LHCN-M2 (cell line): ENCODE measurements at places on chromosomes 4 and X.

- DNase-seq = peak; percentile 79
Measured at GRCh38 chr4:74033739-74034138, 4.8 kb downstream of the CXCL3 start.

- DNase-seq = peak; percentile 96
Measured at GRCh38 chr4:48913346-48913745, 6.8 kb upstream of the OCIAD2 start.

DNA sequence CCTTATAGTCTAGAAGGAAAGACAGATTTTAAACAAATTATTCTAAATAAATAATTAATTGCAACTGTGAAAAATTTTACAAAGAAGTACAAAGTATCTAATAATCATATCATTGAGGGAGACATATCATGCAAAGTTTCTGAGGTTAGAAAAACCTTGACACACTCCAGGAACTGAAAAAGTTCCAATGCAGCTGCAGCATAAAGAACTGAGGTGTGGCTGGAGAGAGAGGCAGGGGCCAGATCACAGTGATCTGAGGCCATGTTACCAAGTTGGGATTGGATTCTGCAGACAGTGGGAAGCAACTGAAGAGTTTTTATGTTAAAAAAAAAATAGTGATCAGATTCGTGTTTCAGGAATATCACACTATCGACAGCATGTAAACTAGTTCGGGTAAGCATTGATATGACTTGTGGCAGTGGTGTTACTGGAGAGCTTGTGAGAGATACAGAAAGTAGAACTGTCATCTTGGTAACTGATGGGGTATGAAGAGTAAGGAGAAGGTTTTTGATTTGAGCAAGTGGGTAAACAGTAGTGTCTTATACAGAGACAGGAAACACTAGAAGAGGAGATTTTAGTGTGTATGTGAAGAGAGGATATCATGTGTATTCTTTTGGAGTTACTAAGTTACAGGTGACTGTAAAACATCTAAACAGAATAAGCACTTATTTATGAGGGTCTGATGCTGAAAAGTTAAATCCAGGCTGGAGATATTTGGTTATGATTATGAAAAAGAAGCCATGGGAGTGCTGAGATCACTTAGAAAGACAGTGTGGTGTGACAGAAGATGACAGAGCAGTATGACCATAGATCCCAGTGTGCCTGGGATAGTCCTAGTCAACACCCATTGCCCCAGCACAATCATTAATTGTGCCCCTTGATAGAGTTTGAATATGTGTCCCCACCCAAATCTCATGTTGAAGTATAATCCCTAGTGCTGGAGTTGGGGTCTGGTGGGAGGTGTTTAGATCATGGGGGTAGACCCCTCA, 15.6 kb upstream of the SPRY1 start:
- no peak for DNase-seq

DNA sequence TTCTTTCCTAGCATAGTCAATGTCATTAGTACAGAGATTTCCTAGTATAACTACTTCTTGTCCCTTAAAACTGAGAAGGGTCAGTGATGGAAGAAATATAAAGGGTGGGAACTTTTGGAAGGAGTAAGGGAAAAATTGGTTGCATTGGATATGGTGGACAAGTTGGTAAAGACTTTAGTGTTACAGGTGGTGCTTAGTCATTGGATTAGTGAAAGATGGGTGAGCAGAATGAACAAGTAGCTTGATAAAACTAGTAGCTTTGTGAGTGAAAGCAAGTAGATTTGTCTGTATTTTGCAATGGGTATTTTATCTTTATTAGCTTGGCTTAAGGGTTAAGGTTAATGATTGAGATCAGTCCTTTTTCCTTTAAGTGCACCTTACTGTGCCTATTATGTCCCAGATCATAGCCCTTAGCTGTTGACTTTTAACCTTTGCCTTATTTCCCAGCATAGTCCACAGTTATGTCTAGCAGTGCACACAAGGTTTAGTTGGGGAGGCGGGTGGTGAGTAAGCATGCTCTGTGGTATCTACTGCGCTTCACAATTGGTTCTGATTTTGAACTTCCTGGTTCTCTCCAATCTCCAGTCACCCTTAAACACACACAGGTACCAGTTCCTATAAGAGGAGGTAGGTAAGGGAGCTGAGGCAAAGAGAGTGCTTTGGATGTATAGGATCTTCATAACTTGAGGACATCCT, 9.5 kb downstream of the WDR44 start:
- no peak for DNase-seq

DNA sequence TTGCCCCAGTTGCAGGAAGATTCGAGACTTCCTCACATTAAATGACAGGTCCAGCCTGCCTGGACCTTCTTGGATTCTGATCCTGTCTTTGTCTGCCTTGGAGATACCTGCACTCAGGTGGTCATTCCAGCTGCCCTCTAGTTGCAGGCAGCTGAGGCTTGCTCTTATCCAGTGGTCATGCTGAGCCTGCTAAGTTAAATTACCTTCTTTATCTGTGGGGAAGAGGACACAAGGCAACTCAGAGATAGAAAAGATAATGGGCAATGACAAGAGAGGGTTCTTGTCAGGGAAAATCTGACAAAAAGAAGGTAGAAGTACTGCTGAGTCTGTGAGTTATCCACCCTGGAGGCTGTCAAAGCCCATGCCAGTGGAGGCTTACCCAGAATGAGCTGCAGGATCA, 401.4 kb downstream of the MID1IP1 start:
- no peak for DNase-seq

GRCh38 chr4:129379429-129379828, 283.5 kb downstream of the C4orf33 start:
- DNase-seq = no peak

DNA sequence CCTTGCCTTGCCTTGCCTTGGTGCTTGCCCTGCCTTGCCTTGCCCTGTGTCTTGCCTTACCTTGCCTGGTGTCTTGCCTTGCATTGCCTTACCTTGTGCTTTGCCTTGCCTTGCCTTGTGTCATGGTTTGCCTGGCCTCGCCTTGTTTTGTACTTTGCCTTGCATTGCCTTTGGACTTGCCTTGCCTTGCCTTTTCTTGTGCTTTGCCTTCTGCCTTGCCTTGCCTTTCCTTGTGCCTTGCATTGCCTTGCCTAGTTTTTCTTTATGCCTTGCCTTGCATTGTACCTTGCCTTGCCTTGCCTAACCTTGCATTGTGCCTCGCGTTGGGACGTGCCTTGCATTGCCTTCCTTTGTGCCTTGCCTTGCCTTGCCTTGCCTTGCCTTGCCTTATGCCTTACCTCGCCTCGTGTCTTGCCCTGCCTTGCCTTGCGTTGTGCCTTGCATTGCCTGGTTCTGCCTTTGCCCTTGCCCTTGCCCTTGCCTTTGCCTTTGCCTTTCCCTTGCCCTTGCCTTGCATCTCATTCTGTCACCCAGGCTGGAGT, 82.8 kb downstream of the TAB3 start:
- DNase-seq = no peak

DNA sequence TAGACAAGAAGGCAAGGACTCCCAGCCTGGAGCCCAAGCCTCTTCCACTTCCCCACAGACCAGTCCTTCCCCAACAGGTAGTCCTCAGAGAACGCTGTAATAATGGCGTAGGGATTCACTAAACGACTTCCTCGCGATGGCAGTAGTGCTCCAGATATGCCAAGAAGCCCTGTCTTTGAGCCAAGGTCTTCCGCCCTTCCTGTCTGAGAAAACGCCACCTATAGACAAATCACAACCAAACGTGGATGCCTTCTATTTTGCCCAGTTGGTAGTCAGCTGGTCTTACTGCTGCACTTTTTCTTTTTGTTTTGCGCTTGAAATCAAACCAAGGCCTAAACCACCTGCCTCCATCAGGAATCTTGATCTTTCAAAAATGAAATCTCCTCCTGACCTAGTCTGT, 203.3 kb downstream of the OR13H1 start:
- DNase-seq = peak; percentile 48

GRCh38 chrX:134971926-134972325, 18.9 kb upstream of the SMIM10 start:
- no peak for DNase-seq

DNA sequence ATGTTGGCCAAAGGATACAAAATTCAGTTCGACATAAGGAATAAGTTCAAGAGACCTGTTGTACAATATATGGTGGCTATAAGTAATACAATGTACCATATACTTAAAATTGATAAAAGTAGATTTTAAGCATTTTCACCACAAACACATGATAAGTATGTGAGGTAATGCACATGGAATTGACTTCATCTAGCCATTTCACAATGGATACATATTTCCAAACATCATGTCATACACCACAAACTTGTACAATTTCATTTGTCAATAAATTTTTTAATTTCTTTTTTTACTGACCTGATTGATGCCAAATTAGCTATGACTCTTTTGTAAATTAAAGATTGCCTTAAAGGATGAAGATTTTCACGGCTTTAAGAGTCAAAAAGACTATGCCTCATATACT, 103.1 kb upstream of the VCX2 start:
- DNase-seq = no peak

DNA sequence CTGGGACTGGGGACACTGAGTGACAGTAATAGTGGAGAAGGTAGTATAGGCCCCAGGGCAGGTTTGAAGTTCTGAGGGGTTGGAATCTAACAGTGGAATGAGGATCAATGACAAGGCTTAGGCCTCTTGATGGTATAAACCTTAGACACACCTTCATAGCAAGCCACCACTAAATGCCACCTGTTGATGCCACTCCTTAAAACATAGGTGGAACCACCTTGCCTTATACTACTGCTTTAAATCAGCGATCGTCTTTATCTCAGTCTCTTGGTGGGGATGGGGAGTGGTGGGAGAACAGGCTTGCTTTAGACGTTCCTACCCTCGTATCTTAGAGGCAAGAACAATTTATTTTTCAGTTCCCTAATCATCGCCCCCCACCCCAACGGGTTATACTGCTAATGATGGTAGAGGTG, 1.2 kb downstream of the RAB33B start:
- DNase-seq = no peak

- DNase-seq = peak; percentile 82
Measured at GRCh38 chr4:112234952-112235609, 3.5 kb downstream of the AP1AR start.

DNA sequence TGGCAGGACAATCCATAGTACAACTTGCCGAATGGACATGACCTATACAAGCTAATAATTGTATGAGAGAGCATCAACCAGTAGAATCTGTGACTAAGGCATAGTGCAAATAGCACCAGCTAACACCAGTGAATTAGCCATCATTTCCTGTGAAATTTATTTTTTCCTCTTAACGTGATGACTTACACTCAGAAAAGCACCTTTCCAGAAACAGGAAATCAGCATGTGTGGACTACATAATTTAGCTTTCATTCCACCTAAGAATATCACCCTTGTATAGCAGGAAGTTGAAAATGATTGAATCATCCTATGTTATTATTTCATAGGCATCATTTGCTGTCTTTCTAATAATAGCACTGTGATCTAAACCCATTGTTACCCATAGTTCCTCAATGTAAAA, 1393.4 kb upstream of the PCDH7 start:
- DNase-seq = no peak

GRCh38 chr4:99593781-99594641, 19.4 kb downstream of the MTTP start:
- DNase-seq = no peak

GRCh38 chr4:110484767-110485166, 8.8 kb downstream of the ENPEP start:
- peak; percentile 96 for DNase-seq

DNA sequence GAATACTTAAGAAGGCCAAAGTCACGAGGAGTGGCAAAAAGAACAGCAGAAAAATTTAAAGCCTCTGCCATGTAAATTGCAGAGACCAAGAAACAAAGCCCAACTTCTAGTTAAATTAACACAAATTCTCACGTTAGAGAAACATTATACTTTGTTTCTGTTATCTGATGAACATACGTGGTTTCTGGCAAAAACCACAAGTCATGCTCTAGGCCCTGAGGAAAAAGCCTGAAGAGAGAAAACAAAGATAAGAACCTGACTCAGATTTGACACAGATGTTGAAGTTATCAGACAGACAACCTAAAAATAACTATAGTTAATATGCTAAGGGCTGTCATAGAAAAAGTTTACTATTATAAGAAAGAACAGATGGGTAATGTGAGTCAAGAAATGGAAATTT, 149.1 kb upstream of the PCDH10 start:
- peak; percentile 49 for DNase-seq

GRCh38 chrX:13515211-13515930, 54.0 kb upstream of the EGFL6 start:
- DNase-seq = no peak

DNA sequence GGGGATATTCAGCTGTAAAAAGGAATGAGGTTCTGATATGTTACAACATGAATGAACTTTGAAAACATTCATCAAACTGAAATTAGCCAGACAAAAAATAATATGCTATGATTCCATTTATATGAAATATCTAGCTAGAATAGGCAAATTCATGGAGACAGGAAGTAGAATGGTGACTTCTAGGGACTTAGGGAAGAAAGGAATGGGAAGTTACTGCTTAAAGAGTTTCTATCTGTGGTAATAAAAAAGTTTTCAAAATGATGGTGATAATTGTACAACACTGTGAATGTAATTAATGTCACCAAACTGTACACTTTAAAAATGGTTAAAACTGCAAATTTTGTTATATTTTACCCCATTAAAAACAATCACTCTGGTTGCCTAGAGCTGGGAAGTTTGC, 30.2 kb downstream of the SMIM14 start:
- DNase-seq = no peak

DNA sequence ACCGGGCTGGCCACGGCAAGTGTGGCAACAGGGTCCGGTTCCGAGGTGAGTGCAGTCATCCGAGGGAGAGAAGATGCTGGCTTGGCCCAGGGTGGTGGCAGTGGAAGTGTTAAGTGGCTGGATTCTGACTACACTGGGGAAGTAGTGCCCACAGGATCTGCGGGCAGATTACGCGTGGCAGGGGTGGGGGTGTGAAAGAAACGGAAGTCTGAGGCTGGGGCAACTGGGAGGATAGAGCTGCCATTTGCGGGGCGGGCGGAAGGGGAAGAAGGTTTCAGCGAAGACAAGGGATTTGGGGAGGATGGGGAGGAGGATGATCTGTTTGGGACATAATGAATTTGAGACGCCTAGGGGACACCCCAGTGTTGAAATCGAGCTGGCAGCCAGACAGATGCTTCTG, 5.3 kb downstream of the RS1 start:
- no peak for DNase-seq

DNA sequence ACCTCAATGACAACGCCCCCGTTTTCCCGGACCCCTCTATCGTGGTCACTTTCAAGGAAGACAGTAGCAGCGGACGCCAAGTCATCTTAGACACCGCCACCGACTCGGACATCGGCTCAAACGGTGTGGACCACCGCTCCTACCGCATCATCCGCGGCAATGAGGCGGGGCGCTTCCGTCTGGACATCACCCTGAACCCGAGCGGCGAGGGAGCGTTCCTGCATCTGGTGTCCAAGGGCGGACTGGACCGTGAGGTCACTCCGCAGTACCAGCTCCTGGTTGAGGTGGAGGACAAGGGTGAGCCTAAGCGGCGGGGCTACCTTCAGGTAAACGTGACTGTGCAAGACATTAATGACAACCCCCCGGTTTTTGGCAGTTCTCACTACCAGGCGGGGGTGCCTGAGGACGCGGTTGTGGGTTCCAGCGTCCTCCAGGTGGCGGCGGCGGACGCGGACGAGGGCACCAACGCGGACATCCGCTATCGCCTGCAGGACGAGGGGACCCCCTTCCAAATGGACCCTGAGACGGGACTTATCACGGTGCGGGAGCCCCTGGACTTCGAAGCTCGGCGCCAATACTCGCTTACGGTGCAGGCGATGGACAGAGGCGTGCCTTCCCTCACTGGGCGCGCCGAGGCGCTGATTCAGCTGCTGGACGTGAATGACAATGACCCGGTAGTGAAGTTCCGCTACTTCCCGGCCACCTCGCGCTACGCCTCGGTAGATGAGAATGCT, 2.2 kb downstream of the FAT4 start:
- peak; percentile 52 for DNase-seq
